Activated naive CD4-positive, alpha-beta T cell treated with anti-CD3 and anti-CD28 coated beads for 36 hours (primary cell): ENCODE measurements at places on chromosomes 4 and X. TPM values are rescaled to one million over a fixed set of nuclear protein-coding genes. Genes with fewer than 3 reads are reported as not detected.

- DNase-seq, result no peak
- no peaks in the 10 kb centered on the region for H3K27me3 ChIP-seq
- H3K36me3 ChIP-seq, result peaks cover 31% of the 10 kb centered on the region
- H3K27ac ChIP-seq, result peak overlapping the region; percentile 96
Measured at GRCh38 chr4:102503831-102504786, 3.0 kb downstream of the NFKB1 start.

GRCh38 chrX:53678667-53679066 is 7.9 kb downstream of the HUWE1 start:
- no peak for DNase-seq
- H3K27ac ChIP-seq, result peak overlapping the region; percentile 61
- H3K4me3 ChIP-seq, result peak overlapping the region; percentile 50
- peaks cover 55% of the 10 kb centered on the region for H3K4me1 ChIP-seq

DNA sequence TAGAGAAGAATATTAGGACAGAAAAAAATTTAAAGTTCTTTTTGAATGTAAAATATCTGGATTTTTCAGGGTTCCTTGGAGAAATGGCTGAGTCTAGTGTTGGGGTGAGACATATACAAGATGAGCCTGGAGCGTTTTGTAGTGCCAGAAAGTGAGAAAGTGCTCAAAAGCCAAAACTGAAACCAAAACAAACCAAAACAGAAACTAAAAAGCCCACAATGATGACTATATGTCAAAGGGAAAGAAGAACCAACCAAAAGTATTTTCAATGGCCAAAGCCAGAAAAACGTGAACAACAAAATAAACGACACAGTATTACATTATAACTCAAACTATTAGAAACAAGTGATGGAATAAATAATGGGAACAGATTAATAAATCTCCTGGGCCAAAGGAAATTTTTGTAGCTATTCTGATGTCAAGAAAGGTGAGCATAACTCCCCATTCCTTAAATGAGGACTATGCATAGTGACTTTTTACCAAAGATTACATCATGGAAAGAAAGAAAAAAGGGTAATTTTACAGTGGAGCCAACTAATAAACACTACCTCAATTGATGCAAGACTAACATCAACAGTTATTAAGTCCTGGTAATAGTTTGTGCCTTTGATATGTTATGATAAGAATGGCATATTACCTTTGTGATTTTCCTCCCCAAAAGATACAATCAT is 1137.6 kb downstream of the C4orf33 start:
- H3K27me3 ChIP-seq, result no peaks in the 10 kb centered on the region
- no peak overlapping the region for H3K4me3 ChIP-seq
- no peaks in the 10 kb centered on the region for H3K36me3 ChIP-seq
- no peaks in the 10 kb centered on the region for H3K4me1 ChIP-seq

GRCh38 chr4:788636-789297 is 37.2 kb downstream of the CPLX1 start:
- no peak overlapping the region for H3K27ac ChIP-seq
- peaks cover 19% of the 10 kb centered on the region for H3K4me1 ChIP-seq
- no peaks in the 10 kb centered on the region for H3K36me3 ChIP-seq
- peaks cover 38% of the 10 kb centered on the region for H3K27me3 ChIP-seq
- no peak overlapping the region for H3K4me3 ChIP-seq

- no peaks in the 10 kb centered on the region for H3K27me3 ChIP-seq
- H3K27ac ChIP-seq, result no peak overlapping the region
- no peaks in the 10 kb centered on the region for H3K4me1 ChIP-seq
Measured at GRCh38 chrX:69109036-69109663, 56.1 kb downstream of the PJA1 start.

GRCh38 chr4:130143656-130144055 is 1047.7 kb downstream of the C4orf33 start:
- DNase-seq, result no peak
- H3K36me3 ChIP-seq, result no peaks in the 10 kb centered on the region
- H3K27me3 ChIP-seq, result no peaks in the 10 kb centered on the region
- H3K4me1 ChIP-seq, result no peaks in the 10 kb centered on the region
- no peak overlapping the region for H3K27ac ChIP-seq

- DNase-seq, result no peak
- peaks cover 4% of the 10 kb centered on the region for H3K27me3 ChIP-seq
- H3K36me3 ChIP-seq, result no peaks in the 10 kb centered on the region
- no peak overlapping the region for H3K4me3 ChIP-seq
- no peak overlapping the region for H3K27ac ChIP-seq
- peaks cover 20% of the 10 kb centered on the region for H3K4me1 ChIP-seq
Measured at GRCh38 chrX:16023790-16024734, 99.3 kb upstream of the GRPR start.

GRCh38 chr4:106614441-106614840 is 245.9 kb upstream of the GIMD1 start:
- no peaks in the 10 kb centered on the region for H3K4me1 ChIP-seq
- no peak overlapping the region for H3K4me3 ChIP-seq
- no peak for DNase-seq

- H3K36me3 ChIP-seq, result no peaks in the 10 kb centered on the region
- H3K4me3 ChIP-seq, result no peak overlapping the region
- H3K4me1 ChIP-seq, result no peaks in the 10 kb centered on the region
- H3K27me3 ChIP-seq, result peaks cover 4% of the 10 kb centered on the region
- H3K27ac ChIP-seq, result no peak overlapping the region
Measured at GRCh38 chr4:144579411-144580030, 66.4 kb upstream of the HHIP start.

- H3K4me1 ChIP-seq, result peaks cover 4% of the 10 kb centered on the region
- DNase-seq, result no peak
- H3K27me3 ChIP-seq, result no peaks in the 10 kb centered on the region
- no peak overlapping the region for H3K27ac ChIP-seq
Measured at GRCh38 chrX:41499195-41499594, 52.1 kb downstream of the NYX start.

- H3K27ac ChIP-seq, result peak overlapping the region; percentile 26
- no peaks in the 10 kb centered on the region for H3K27me3 ChIP-seq
- H3K4me1 ChIP-seq, result peaks cover 63% of the 10 kb centered on the region
- no peak for DNase-seq
- no peak overlapping the region for H3K4me3 ChIP-seq
Measured at GRCh38 chr4:39950861-39951481, 26.7 kb downstream of the PDS5A start.

GRCh38 chr4:74649193-74649592 is 145.1 kb downstream of the BTC start:
- no peak for DNase-seq
- no peaks in the 10 kb centered on the region for H3K36me3 ChIP-seq
- H3K4me3 ChIP-seq, result no peak overlapping the region
- H3K27ac ChIP-seq, result no peak overlapping the region

- DNase-seq, result no peak
- H3K4me1 ChIP-seq, result no peaks in the 10 kb centered on the region
- H3K27me3 ChIP-seq, result peaks cover 15% of the 10 kb centered on the region
- H3K4me3 ChIP-seq, result no peak overlapping the region
- H3K27ac ChIP-seq, result no peak overlapping the region
- no peaks in the 10 kb centered on the region for H3K36me3 ChIP-seq
Measured at GRCh38 chr4:6120361-6120760, 80.0 kb downstream of the JAKMIP1 start.

DNA sequence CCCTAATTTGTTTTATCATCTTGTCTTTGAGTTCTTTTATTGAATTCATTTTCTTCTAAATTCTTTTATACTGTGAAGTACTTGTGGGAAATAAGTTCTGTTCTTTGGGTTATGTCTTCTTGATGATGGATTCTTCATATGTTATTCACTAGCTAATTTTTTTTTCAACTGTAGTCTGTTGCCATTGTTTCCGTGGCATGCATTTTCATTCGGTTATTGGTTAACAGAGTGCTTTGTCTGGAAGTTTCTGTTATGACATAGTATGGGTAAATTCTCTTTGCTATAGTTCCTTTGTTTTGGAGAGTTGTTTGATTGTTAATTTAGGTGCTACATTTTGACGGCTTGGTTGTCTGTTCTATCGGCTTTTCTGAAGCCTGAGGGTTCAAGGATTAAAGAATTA is 184.9 kb upstream of the AADAT start:
- no peak overlapping the region for H3K4me3 ChIP-seq
- H3K27me3 ChIP-seq, result no peaks in the 10 kb centered on the region
- H3K27ac ChIP-seq, result no peak overlapping the region
- DNase-seq, result no peak

GRCh38 chr4:108029731-108030130 is 40.0 kb downstream of the HADH start:
- H3K27ac ChIP-seq, result peak overlapping the region; percentile 97
- peak; percentile 35 for DNase-seq
- H3K27me3 ChIP-seq, result no peaks in the 10 kb centered on the region
- H3K36me3 ChIP-seq, result peaks cover 23% of the 10 kb centered on the region
- peaks cover 65% of the 10 kb centered on the region for H3K4me1 ChIP-seq
- H3K4me3 ChIP-seq, result peak overlapping the region; percentile 52

- DNase-seq, result no peak
- H3K27ac ChIP-seq, result no peak overlapping the region
- H3K36me3 ChIP-seq, result no peaks in the 10 kb centered on the region
- no peaks in the 10 kb centered on the region for H3K27me3 ChIP-seq
Measured at GRCh38 chr4:176919631-176920030, 126.9 kb upstream of the VEGFC start.

- H3K27ac ChIP-seq, result no peak overlapping the region
- H3K4me1 ChIP-seq, result peaks cover 16% of the 10 kb centered on the region
- no peaks in the 10 kb centered on the region for H3K27me3 ChIP-seq
- H3K4me3 ChIP-seq, result no peak overlapping the region
Measured at GRCh38 chr4:77631276-77631675, 25.7 kb downstream of the CXCL13 start.

DNA sequence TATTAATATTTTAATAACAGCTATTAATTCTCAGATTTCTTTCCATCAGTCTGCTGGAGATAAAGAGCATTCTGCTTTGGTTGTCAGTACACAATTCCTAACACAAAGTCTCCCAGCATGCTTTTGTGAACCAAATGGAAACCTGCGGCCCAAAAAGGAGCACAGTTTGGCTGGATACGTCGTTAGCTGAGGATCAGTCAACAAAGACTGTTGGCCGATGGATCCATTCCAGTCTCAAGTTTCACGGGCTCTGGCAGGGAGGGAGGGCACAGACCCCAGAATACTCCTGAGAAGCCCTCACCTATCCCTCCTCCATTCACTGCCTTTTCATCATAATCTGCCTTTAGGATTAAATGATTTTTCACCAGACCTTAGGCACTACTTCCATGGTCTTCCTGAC is 26.3 kb upstream of the PRSS48 start:
- DNase-seq, result no peak
- no peak overlapping the region for H3K4me3 ChIP-seq
- no peaks in the 10 kb centered on the region for H3K36me3 ChIP-seq
- no peak overlapping the region for H3K27ac ChIP-seq
- H3K27me3 ChIP-seq, result peaks cover 2% of the 10 kb centered on the region

DNA sequence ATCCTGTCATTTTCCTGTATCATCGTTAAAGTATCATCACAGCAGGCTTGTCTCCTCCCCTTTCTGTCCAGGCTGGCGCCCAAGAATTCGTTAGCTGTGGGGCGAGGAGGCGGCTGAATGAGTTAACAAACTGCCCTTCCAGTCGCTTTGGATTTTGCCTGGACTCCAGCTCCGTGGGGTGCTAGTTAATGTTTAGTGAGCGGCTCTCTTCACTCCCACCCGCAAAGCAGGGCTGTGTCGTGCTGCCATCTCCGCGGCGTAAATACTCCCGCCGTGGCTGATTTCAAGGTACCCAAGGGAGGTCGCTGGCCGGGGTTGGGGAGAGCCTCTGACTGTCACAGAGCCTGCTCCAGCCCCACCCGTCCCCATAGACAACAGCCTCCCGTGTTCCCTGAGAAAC is 44.9 kb upstream of the SPRY1 start:
- H3K4me3 ChIP-seq, result no peak overlapping the region
- H3K27ac ChIP-seq, result no peak overlapping the region
- H3K4me1 ChIP-seq, result peaks cover 2% of the 10 kb centered on the region
- H3K27me3 ChIP-seq, result peaks cover 4% of the 10 kb centered on the region
- DNase-seq, result no peak
- H3K36me3 ChIP-seq, result no peaks in the 10 kb centered on the region

GRCh38 chr4:149980941-149981340 is 97.3 kb upstream of the DCLK2 start:
- H3K27ac ChIP-seq, result no peak overlapping the region
- H3K27me3 ChIP-seq, result no peaks in the 10 kb centered on the region
- peak; percentile 69 for DNase-seq
- no peaks in the 10 kb centered on the region for H3K4me1 ChIP-seq

GRCh38 chr4:66486068-66486467 is 815.8 kb upstream of the EPHA5 start:
- no peak overlapping the region for H3K27ac ChIP-seq
- DNase-seq, result no peak
- H3K4me1 ChIP-seq, result no peaks in the 10 kb centered on the region
- H3K27me3 ChIP-seq, result no peaks in the 10 kb centered on the region
- H3K36me3 ChIP-seq, result no peaks in the 10 kb centered on the region
- H3K4me3 ChIP-seq, result no peak overlapping the region

GRCh38 chr4:85522277-85522676 is 47.3 kb downstream of the ARHGAP24 start:
- no peaks in the 10 kb centered on the region for H3K4me1 ChIP-seq
- DNase-seq, result no peak
- H3K27ac ChIP-seq, result no peak overlapping the region
- H3K27me3 ChIP-seq, result no peaks in the 10 kb centered on the region
- no peak overlapping the region for H3K4me3 ChIP-seq

The USP17L5 gene
- total RNA-seq, result not detected

The PDLIM3 gene
- not detected for total RNA-seq

The S100P gene
- 8.5 TPM for total RNA-seq

The GLRB gene
- not detected for total RNA-seq

The CNGA1 gene
- 0.26 TPM for total RNA-seq

The NDST3 gene
- not detected for total RNA-seq

The ZNF185 gene
- total RNA-seq, result 2.3 TPM

The ETDC gene
- not detected for total RNA-seq

The RNF212 gene
- total RNA-seq, result 0.98 TPM

The CITED1 gene
- not detected for total RNA-seq

The F8A1 gene
- total RNA-seq, result 33.7 TPM
